ENCODE measurements at places on chromosomes 1 and 21.

GRCh38 chr1:3668585-3669300, 16.4 kb downstream of the TP73 start:
- DNase-seq, result no peak

- DNase-seq, result no peak
Observed at GRCh38 chr1:99704356-99704816, 58.5 kb downstream of the PALMD start.

DNA sequence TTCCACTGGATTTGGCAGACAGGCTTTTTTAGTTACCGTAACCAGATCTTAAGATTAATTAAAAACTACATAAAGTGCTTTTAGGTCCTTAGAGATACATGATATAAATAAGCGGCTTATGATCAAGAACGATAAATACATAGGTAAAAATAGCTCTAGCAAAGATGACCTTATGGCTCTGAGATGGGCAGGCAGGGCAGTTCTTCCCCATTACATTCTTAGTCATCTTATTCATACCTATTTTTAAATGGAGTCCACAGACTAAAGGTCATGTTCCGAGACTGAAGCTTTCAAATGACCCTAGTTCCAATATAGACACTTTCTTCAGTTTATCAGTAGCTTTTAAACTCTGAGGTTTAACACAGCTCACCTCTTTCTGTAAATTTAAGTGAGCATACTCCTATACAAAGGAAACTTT, 4.3 kb downstream of the MCL1 start:
- no peak for DNase-seq

- DNase-seq, result no peak
Observed at GRCh38 chr1:75092141-75092540, 42.0 kb upstream of the LHX8 start.

DNA sequence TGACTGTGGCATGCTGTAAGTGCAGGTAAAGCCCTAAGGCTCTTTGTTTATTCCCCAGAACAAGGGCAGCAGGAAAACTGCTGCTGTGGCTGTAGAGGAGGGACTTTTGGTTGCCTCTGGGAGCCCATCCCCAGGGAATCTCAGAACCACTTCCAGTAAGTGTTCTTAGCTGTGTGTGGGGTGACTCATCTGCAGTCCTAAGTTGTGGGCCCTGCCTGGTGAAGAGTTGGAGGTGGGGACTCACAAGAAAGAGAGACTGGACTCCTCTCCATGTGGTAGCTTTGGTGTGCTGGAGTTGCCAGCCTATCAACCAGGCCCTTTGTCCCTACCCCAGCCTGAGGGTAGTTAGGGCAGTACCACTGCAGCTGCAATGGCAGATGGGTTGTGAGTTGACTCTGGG, 24.0 kb upstream of the DENND1B start:
- no peak for DNase-seq

DNA sequence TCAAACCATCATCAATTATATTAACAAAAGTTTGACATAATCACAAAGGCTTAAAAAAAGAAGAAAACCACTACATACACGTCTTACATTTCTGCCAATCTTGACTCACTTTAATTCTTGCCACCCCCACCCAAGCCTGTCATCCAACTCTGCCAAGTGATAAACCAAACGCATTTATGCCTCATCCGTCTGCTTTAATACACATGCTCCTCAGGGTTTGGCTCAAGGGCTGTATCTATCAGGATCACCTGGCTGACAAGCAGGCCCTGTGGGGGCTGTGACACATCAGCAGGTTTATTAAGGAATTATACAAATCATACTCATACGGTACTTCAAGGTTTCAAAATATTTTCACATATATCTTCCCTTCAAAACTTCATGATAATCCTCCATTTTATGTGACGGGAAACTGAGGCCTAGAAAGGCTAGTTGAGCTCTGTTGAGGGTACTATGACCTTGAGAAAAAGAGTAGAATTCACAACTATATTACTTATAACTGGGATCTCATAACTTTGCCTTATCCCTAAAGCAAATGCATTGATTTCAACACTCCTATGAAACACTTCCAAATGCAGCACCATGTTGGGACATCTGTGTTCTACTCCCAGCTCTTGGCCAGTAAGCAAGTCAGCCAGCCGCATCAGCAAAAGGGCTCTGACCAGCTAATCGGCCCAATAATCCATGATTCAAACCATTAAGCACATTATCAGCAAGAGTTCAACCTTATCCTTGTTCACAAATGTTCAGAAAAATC, 8.7 kb downstream of the SORT1 start:
- DNase-seq, result no peak

All from CD4-positive, alpha-beta T cell treated with Interleukin-6 at 100 ng/mL for 8 hours (primary cell).